RPMI8226 (cell line): ENCODE measurements at places on chromosomes 1 and 21.

DNA sequence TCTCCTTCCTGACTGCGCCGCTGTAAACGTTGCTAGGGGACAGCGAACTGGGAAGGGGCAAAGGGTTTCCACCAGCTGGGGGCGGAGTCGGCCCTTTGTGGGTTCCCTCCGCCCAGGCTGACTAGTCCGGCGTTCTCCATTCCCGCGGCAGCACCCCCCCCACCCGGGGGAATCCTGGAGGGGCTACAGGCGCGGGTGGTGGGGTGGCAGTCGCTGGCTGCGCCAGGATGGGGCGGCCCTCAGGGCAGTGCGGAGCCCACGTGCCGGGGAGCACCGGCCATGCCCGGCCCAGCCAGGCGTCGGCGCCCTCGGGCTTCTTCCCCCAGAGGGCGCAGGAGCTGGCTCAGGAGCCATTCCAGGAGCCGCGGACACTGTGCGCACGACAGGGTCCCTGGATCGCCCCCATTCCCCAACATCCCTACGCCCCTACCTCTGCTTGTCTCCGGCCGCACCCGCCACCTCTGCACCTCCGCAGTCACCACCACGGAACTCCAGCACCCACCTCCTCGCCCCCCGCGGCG lies 476 bp downstream of the BATF3 start:
- peak; percentile 81 for DNase-seq

DNA sequence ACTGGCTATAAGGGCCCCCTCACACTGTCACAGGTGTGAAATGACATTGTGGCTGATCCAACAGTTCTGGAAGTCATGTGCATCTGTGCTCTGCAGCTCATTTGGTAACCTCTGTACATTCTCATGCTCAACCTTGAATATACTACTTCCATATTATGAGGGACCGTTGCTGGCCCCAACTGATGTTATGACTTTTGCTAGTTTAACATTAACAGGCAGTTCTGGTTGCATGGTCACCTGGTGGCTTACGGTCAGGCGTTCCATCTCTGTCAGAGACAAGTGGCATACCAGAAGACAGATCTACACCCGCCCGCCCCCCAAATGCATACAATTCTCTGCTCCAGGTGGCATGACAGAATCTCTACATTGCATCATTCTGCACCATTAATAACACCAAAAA lies 6.0 kb upstream of the DIP2A start:
- DNase-seq, result no peak

DNA sequence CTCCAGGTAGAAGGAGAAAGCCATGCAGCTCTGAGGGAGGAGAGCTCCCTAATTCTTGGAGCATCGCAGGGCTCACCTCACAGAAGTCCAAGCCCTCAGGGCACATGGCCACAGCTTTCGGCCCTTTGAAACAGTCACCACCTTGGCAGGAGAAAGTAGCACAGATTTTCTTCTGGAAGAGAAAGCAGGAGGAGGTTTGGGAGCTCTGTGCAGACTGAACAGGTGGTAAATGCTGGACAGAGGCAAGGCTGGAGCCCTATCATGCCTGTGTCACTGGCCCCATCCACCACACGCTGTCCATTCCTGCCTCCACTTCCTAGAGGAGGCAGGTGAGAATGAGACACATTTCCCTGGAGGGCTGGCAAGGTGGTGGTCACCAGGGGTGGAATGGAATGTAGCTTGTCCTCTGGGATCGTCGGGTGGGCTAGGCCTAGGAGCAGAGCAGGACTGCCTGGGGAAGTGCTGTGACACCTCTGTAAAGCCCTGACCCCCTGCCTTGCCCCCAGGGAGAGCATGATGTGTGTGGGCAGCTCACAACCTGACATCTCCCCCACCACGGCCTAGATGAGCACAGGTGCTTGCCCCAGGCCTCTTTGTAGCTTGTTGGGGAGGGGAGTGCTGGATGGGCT lies 2.8 kb upstream of the INPP5B start:
- no peak for DNase-seq

- no peak for DNase-seq
These were observed 67.0 kb downstream of the KIAA0319L start for GRCh38 chr1:35490250-35490649.

DNA sequence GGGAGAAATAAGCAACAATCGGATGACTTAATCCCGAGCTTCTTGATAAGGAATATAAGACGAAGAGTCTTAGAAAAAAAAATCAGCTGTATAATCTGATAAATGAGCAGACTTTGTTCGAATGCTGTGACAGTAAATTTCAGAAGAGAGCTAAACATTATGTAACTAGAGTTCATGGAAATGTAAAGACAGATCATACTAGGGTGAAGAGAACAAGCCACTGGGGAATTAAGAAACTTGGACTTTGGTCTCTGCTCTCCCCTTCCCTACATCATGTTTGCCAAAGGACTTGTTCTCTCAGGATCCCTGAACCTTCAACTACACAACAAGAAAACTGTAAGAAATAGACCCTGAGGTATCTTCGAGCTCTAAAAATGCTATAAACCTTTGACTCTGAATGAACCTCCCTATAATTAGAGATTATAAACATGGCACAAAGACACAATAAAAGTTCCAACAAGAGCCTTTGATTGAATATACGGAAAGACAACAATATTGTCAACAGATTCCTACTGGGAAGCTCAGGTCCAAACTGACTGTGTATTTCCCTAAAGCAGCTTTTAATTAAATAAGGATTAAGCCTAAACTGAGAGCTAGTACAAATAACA lies 27.5 kb downstream of the FRRS1 start:
- no peak for DNase-seq

- no peak for DNase-seq
These were observed 2.5 kb downstream of the ADCY10 start for GRCh38 chr1:167911413-167911812.

DNA sequence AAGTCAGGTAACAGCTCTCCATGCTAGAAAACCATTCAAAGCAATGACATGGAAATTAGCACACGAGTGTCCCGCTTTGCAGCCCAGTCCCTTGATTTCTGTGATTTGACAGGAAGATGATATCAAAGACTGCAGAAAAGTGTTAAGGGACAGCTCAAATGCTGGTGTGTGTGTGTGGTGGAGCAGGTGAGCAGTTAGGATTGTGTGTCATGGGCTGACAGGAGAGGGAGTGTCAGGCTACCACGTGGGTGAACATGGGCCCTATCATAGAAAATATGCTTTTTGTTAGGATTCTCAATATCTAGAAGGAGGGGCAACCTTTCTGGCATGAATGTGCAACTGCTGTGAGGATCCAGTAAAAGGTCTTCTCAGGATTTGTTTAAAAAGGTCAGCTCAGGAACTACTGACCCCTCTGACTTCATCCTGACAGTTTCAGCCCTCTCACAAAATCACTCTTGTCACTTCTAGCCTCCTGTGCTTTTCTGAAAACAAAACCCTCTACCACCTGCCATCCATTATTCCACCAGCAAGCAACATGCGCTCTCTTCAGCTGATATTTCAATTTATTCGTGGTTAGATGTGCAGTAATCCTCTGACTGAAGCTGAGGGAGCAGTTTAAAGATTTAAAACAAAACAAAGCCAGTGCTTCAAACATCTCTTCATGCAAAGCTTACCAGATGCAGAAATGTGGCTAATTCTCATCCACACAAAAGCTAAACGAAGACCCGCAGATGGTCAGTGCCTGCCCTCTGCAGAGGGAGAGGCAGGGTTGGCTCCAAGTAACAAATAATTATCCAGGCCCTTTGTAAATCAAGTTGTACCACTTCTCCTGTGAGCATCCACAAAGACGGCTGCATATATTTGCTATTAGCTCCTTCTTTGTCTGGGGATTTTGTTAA lies 397.9 kb downstream of the PTBP2 start:
- no peak for DNase-seq

DNA sequence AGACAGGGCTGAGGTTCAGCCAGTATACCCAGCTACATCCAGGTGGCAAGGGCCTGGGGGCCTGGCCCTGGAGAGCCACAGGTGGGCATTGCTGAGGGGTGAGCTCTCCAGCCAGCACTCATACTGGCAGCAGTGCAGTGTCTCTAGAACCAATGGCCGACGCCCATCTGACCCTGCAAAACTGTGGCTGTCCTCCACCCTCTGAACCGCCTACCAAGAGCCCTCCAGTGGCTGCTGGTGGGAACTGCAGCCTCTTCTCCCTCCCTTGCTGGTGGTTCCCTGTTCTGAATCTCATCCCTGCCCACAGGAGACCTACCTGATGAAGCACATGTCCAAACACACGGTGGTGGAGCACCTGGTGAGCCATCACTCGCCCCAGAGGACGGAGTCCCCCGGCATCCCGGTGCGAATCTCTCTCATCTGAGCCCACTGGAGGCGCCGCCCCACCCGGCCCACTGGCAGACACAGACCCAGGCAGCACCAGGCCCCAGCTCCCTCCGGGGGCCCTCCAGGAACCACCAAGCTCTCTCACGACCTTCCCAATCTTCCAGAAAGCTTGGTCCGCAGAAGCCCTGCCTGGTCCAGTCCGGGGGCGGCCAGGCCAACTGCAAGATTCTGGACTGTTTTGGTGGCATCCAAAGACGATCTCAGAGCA lies 22.1 kb downstream of the A3GALT2 start:
- DNase-seq, result peak; percentile 83

DNA sequence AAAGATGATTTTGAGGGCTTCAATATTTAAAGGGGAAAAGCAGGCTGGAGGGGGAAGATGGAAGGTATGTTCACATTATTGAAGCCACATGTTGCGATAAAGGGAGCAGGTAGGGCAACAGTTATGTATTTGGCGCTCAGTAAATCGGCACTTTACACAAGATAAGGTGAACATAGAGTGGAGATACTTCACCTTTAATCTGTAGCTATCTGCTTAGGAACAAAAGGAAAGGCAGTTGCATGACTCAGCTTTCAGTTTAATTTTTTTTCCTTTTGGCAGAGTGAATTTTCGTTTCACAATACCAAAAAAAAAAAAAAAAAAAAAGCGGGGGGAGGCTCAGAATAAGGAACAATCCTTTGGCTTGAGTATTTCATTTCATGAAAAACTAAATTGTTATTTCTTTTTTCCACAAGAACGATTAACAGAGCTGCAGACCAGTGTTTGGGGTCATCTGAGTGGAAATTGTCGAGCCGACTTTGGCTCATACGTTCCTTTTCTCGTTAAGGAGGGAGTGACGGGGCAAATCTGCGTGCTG lies 1.1 kb upstream of the COQ8A start:
- peak; percentile 40 for DNase-seq

GRCh38 chr1:226248091-226248490 lies 24.6 kb downstream of the MIXL1 start:
- DNase-seq, result no peak

- DNase-seq, result no peak
These were observed 68.9 kb downstream of the ZNF644 start for GRCh38 chr1:90952906-90953305.

- no peak for DNase-seq
These were observed 101.5 kb upstream of the TLR5 start for GRCh38 chr1:223244366-223245103.

GRCh38 chr1:29546496-29546895 lies 310.2 kb downstream of the PTPRU start:
- DNase-seq, result no peak

GRCh38 chr21:34687745-34688144 lies 19.0 kb downstream of the CLIC6 start:
- DNase-seq, result no peak

GRCh38 chr21:40687625-40688024 lies 159.3 kb downstream of the DSCAM start:
- peak; percentile 47 for DNase-seq

DNA sequence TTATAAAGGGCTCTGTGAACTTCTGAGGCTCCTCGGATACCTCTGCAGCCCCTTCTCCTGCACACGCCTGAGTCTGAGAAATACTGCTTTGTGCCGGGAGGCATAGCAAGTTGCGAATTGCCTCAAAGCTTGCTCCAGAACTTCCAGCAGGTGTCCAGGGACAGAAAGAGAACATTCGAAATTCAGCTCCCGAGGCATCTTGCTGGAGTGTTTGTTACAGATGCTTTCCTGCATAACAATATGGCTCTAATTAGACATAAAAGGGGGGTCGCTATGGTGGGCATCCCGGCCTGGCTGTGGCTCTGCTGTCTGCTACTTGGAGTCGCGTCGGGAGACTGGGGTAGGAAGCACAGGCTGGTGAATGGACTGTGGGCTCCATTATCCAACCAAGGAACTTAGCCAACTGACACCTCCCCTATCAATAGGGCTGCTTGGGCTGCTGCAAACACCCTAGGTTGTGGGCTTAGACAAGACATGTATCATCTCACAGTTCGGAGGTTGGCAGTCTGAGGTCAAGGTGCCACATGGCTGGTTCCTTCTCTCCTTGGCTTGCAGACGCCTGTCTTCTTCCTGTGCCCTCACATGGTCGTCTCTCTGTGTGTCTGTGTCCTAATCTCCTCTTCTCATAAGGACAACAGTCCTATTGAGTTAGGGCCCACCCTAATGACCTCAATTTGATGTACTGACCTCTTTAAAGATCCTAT lies 607.0 kb downstream of the NPHP4 start:
- no peak for DNase-seq

DNA sequence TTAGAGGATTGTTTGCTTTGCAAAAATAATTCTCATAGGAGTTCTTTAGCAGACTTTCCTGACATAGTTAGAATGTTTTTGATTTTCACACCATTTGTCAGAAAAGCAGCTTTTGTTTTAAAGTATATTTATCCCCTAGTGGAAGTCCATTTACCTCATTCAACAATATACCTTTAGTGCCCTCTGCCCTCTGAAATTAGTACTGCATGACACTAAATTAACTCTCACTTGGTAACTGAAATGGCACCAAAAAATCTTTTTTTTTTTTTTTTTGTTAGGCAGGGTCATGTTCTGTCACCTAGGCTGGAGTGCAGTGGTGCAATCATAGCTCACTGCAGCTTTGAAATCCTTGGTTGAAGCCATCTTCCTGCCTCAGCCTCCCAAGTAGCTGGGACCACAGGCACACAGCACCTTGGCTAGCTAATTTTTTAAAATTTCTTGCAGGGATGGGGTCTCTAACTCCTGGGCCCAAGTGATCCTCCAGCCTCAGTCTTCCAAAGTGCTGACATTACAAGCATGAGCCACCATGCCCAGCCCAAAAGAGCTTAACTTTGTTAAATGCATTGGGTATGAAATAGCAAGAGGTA lies 13.6 kb downstream of the LRRC42 start:
- DNase-seq, result peak; percentile 55

GRCh38 chr1:206900149-206900548 lies 2.9 kb downstream of the IL24 start:
- DNase-seq, result no peak

DNA sequence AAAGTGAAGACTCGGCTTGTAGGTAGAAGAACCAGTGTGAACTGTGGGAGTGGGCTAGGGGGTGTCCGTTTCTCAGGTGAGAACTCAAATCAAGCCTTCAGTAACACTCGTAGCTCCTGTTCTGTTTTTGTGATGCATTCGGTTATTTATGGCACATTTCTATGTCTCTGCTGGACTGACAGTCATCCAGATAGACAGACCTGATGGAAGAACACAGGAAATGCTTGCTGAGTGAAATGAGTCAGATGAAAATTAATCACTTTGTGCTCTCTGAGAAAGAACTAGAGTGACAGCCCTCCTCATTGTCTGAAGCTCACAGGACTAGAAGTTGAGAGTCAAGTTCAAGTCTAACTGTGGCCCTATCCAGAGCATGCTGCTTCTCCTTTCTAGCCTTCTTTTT lies 360.1 kb upstream of the PLXNA2 start:
- DNase-seq, result no peak

GRCh38 chr1:204390751-204391466 lies 20.7 kb downstream of the PPP1R15B start:
- DNase-seq, result peak; percentile 1

- DNase-seq, result no peak
These were observed 260.0 kb downstream of the LRRC7 start for GRCh38 chr1:69827732-69828131.

GRCh38 chr1:58422436-58422835 lies 124.1 kb downstream of the OMA1 start:
- DNase-seq, result no peak
